Forelimb muscle (tissue), 1 donor: ENCODE measurements at places on chromosomes 1 and 21. TPM values are rescaled to one million over a fixed set of nuclear protein-coding genes. Genes with fewer than 3 reads are reported as not detected.

DNA sequence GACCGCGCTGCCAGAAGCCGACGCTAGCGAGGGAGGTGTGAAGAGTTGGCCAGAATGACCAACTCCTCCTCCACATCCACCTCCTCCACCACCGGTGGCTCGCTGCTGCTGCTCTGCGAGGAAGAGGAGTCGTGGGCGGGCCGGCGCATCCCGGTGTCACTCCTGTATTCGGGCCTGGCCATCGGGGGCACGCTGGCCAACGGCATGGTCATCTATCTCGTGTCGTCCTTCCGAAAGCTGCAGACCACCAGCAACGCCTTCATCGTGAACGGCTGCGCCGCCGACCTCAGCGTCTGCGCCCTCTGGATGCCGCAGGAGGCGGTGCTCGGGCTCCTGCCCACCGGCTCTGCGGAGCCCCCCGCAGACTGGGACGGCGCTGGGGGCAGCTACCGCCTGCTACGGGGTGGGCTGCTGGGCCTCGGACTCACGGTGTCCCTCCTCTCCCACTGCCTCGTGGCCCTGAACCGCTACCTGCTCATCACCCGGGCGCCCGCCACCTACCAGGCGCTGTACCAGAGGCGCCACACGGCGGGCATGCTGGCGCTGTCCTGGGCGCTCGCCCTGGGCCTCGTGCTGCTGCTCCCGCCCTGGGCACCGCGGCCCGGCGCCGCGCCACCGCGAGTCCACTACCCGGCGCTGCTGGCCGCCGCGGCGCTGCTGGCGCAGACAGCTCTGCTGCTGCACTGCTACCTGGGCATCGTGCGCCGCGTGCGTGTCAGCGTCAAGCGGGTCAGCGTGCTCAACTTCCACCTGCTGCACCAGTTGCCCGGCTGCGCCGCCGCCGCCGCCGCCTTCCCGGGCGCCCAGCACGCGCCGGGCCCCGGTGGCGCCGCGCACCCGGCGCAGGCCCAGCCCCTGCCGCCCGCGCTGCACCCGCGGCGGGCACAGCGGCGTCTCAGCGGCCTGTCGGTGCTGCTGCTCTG, 1.2 kb downstream of the GPR88 start:
- DNase-seq, result no peak

Gene ALG14
- polyA plus RNA-seq, result 5.4 TPM

Gene AMY1A
- polyA plus RNA-seq, result not detected

Gene SYT2
- 0.63 TPM for polyA plus RNA-seq

- DNase-seq, result no peak
Measured at GRCh38 chr21:28624626-28625025, 368.1 kb downstream of the LTN1 start.
